ENCODE measurements at places on chromosomes 6 and 20.
A peak's percentile ranks its signal among the peaks of the same experiment; 100 is the strongest.

- no peak for DNase-seq
Measured at GRCh38 chr6:82521369-82521768, 157.8 kb downstream of the TPBG start.

GRCh38 chr6:103122766-103123601 is 1729.5 kb downstream of the GRIK2 start:
- peak; percentile 29 for DNase-seq

DNA sequence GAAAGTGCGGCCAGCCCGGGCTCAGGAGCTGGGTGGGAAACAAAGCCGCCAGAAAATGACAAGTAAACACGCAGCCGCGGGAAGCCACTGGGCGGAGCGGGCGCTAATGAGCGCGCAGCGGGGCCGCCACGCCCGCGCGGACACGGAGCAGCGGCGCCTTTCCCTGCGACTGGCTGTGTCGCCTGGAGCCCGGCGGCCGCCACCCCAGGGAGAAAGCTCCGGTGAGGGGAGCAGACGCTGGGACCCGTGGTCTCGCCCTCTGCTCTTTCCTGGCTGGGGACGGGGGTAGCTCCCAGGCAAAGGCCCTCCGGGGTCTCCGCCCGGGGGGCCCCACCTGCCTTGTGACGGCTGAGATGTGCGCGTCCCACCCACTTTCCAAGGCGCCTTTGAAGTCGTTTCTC is 54.9 kb downstream of the PRR18 start:
- DNase-seq: no peak

- DNase-seq: no peak
Measured at GRCh38 chr20:47349365-47350180, 6.9 kb downstream of the ZMYND8 start.

GRCh38 chr6:21524201-21524600 is 69.3 kb upstream of the SOX4 start:
- DNase-seq: no peak

DNA sequence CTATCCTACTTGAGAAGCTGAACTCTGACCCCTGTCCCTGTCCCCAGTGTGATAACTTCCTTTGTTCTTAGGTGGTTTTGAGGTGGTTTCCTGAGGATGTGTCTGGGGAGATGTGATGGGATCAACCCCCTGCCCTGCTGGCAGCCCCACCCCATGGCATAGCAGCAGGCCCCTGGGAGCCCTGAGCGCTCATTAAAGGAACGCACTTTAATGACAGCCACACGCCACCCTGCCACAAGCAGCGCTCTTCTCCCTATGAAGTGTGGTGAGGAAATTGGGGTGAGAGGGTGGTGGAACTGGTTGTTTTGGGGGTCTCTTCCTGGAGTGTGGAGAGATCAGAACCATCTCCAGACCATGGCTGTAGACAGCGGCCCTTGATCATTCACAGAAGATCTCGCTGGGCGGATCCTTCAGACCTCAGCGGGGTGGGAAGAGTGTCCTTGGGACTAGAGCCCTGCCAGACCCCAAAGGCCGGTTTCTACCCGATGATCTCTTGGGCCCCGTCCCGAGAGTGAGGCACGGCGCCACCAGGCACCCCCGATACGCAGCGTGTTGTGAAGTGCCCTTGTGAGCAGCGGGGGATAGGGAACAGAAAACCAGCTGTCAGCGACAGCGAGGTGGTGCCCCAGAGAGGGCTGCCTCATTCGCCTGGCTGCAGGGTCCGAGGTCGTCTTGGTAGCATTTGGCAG is 45.4 kb downstream of the SYNJ2 start:
- no peak for DNase-seq

- no peak for DNase-seq
Measured at GRCh38 chr6:1591926-1592325, 17.8 kb upstream of the FOXC1 start.

DNA sequence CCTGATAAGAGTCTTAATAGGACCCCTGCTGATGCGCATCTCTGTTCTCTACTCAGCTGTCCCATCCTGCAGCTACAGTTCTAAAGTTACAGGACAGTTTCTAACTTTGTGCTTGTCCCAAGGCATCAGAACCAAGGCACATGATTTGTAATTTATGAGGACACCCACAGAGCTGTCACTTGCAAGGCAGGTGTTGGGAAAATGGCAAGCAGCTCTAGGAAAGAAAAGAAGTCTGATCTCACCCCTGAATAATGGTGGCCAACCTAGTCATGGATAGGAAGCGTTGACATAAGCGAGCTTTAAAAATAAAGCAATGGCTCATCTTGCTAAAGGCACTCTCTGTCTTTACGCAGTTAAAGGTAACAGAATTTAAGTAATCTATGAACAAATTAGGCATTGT is 127.6 kb upstream of the VGLL2 start:
- no peak for DNase-seq

GRCh38 chr6:151065027-151065815 is 174.5 kb upstream of the AKAP12 start:
- no peak for DNase-seq

- DNase-seq: no peak
Measured at GRCh38 chr20:59721386-59721785, 117.0 kb downstream of the PHACTR3 start.

GRCh38 chr20:4870906-4871305 is 130.4 kb downstream of the SLC23A2 start:
- no peak for DNase-seq

GRCh38 chr6:18467741-18468502 is 80.8 kb downstream of the RNF144B start:
- no peak for DNase-seq

DNA sequence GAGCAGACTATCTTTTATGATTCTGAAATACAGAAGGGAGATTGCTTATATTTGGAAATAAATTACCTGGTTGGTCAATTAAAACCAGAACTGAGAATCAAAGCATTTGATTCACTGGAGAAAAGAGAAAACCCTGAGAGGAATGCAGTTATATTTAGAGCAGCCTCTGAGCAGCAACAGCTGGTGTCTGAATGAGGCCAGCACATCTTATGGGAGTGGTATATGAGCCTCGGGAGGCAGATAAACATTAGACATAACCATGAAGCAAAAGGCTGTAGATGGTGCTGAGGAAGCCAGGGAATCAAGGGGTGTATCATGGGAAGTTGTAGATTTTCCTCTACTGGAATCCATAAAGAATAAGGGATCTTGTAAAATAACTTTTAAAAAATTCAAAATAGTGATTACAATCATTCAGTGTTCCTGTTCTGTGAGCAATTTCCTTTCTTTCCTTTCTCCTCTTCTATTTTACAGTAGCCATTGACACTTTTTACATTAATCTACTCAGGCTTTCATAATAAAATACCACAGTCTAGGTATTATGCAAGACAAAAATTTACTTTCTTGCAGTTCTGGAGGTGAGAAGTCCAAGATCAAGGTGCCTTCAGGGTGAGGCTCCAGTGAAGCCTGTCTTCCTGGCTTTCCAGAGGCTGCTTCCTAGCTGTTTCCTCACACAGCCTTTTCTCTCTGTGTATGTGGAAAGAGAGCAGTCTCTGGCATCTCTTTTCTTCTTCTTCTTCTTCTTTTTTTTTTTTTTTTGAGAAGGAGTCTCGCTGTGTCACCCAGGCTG is 32.8 kb upstream of the ENPP5 start:
- DNase-seq: no peak

- no peak for DNase-seq
Measured at GRCh38 chr6:54087721-54088120, 23.5 kb upstream of the MLIP start.

DNA sequence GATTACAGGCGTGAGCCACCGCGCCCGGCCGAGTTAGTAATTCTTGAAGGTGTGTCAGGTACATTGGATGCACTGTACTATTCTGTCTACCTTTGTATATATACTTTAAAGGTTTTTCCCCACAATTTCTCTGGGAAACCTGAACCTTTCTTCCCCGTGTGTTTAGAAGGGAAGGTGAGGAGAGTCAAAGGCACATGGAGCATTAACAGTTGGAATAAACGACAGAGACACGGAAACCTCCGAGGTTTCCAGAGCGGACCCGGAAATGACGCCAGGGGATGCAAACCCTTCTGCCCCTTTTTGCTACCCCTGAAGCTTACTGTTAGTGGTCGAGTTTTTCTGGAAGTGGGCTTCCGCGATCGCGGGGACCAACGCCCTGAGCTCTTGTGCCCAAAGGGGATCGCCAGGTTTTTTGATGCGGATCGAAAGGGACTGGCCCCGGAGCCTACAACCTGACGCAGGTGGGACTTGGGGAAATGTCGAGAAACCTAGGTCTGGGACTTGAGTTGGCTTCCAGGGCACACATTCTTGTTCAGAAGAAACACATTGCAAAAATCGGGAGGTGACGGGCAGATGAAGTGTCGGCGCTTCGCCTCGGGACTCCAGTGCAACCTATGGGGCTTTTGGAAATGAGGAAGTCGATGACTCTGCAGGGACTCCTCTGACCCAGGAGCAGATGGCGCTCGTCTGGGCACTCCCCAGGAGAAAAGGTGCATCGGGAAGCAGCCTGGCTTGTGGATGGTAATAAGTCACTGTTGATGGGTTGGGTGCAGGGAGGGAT is 218.2 kb downstream of the OR2B2 start:
- DNase-seq: peak; percentile 73

- no peak for DNase-seq
Measured at GRCh38 chr20:50281831-50282591, 91.4 kb downstream of the CEBPB start.

GRCh38 chr20:64149141-64149540 is 15.1 kb upstream of the MYT1 start:
- DNase-seq: no peak

GRCh38 chr20:57060407-57061050 is 205.9 kb downstream of the BMP7 start:
- DNase-seq: no peak

DNA sequence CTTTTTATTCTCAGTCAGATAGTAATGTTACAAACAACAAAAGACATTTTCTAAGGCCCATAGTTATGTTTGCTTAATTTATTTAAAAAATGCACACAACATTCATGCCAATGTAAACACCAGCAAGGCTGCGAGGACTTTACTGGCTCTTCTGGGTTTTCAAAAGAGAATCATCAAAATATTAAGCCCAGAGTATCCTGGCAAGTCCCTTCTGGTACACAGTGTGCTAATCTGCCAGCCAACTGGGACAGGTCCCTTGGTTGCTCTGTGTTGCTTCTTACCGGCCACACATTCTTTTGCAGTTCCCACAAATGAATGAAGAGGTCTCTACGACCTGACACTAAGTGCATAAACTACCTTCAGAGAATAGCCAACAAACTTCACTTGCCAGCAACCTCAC is 42.6 kb upstream of the SPDEF start:
- no peak for DNase-seq

GRCh38 chr6:157569543-157569942 is 188.6 kb downstream of the ZDHHC14 start:
- no peak for DNase-seq

DNA sequence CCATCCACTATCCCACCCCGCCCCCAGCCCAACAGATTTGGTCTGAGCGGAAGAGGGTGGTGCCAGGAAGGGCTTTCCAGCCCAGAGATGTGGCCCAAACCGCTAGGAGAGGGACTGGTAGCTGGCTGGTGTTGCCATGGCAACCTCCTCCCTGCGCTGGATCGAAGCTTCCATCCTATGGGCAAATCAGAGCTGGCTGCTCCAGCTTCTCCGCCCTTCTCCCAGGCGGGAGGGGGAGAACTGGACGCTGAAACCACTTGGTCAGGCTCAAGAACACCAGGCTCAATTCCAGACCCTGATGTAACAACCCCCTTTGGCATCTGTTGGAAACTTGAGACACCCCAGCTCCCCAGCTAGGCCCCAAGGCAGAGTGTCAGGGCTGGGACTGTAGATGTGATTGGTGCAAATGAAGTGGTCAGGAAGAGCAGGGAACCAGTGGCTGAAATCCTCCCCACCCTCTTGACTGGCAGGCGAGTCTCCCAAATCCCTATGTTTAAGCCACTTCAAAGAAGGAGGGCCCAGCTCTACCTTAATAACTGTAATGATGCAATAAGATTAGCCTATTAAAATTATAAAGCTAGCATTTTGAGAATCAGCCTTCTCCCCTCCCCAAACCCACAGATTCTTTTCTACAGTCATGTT is 4.2 kb downstream of the RIMS4 start:
- DNase-seq: no peak

GRCh38 chr20:48618631-48619030 is 209.2 kb downstream of the PREX1 start:
- no peak for DNase-seq

DNA sequence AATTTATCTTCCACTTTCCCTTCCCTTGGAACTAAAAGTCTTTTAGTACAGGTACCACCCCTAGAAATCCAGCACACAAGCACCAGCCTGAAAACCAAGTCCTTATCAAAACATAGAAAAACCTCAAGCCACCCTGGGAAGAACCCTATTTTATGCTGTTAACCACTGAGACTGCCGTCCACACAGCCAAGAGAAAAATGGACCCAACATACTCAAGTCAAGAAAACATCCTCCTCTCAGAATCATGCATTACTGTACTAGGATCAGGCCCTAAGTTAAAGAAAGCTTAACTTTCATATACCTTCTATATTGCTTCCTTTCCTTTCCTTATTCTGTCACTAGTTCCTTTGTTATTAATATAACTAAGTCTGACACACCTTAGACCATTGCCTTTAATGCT is 16.9 kb upstream of the GOPC start:
- DNase-seq: no peak

DNA sequence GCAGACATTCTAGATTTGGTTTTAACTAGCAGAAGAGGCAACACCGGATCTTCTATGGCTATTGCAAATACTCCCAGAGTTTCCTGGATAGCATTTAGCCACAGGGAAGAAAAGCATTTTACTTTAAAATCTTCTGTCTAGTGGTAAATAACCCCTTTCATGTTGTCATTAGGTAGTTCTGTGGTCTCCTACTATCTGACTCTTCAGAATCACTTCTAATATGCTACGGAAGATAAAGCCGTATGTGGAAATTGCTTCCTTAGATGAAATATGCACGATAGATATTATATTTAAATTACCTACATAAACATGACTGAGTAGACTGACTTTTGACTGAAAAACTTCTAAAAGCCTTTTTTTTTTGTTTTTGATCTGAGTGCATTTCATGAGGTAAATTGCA is 759 bp downstream of the CRISP3 start:
- no peak for DNase-seq

- no peak for DNase-seq
Measured at GRCh38 chr20:19961293-19961692, 55.9 kb upstream of the NAA20 start.

GRCh38 chr6:41179163-41179562 is 16.2 kb upstream of the TREM2 start:
- no peak for DNase-seq

DNA sequence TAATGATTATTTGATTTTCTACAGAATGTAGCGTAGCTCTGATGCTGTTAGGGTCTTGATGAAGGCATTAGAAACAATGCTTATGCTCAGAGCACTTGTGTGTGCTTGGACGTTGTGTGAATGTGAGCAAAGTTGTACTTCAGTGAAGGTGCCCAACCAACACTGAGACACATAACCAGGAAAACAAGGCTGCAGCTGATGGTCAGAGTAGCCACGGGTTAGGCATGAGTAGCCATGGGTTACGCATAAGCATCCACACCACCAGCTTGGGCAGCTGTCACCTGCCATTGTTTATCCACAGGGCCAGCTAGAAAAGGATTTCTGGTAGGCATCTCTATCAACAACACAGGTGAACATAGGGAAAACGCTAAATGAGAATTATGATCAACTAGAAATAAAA is 326.6 kb downstream of the NRN1 start:
- no peak for DNase-seq
